ENCODE measurements at places on chromosomes 13 and 19.

- no peak for DNase-seq
These were observed 151.0 kb downstream of the DCT start for GRCh38 chr13:94328381-94329041.

DNA sequence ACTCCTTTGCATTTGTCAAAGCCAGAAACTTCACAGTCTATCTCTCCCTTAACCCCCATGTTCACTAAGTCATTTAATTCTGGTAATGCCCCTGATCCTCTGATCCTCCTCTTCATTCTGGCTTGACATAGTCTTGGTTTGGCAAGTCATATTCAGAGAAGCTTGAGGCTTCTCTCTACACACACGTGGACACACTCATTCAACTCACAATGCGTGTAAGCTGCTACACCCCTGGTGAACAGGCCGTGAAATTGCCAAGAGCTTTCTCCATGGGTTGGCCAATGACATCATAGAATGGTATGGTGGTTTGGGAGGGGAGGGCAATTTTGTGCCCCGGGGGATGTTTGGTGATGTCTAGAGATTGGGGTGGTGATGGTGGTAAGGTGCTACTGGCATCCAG is 47.9 kb upstream of the FLT1 start:
- no peak for DNase-seq

DNA sequence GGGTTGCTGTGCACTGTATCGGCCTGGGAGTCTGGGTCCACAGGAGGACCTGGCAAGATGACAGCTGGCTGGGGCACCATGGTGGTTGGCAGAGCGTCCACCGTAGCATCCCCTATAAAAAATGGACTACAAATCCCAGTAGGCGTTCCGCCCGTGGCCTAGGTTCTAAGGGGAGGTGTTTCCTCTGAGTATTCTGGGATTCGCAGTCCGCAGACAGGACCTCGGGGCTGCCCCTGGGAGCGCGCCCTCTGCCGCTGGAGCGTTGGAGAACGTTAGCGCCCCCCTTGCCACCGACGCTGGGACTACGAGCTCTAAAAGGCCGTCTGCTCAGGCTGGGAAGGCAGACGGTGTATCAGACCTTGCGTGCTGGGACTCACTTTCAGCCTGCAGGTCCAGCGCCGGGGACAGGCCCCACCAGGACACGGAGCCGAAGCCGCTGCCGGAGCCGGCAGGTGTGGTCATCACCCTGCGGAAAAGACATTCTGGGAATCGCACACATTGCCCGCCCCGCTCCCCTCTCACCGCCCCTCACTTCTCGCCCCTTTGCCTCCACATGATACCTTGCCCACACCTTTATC is 372 bp downstream of the DNAAF3 start:
- DNase-seq, result no peak

DNA sequence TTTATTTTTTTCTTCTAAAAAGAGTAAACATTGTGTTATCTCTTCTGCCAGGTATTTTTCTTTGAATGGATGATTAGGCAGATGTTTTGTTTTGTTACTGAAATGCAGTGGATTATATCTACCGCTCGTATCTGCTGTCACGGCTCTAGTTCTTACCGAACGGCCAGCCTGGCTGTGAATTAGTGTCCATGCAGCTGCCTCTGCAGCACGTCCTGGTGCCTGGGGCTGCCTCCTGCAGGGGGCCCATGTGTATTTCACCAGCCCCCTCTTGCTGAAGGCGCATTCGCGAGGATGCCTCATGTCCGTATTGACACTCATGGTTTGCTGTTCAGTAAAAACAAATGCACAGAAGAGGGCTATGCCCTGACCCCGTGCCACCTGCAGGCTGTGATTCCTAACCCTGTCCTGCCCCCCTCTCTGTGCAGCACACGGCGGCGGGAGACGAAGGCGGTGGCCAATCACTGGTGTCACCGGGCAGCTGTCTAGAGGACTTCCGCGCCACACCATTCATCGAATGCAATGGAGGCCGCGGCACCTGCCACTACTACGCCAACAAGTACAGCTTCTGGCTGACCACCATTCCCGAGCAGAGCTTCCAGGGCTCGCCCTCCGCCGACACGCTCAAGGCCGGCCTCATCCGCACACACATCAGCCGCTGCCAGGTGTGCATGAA is 49.9 kb downstream of the RAB20 start:
- DNase-seq, result no peak

- DNase-seq, result no peak
These were observed 22.8 kb downstream of the VSTM2B start for GRCh38 chr19:29548483-29549085.

- DNase-seq, result no peak
These were observed 137.1 kb downstream of the SLC7A1 start for GRCh38 chr13:29458419-29458818.

- no peak for DNase-seq
These were observed 14.5 kb downstream of the IPO5 start for GRCh38 chr13:97967948-97968347.

- DNase-seq, result no peak
These were observed 133.2 kb downstream of the MRPL57 start for GRCh38 chr13:21309542-21310172.

GRCh38 chr19:54462655-54463530 is 685 bp downstream of the LENG9 start:
- DNase-seq, result peak; percentile 42

GRCh38 chr13:108193806-108194205 is 21.5 kb downstream of the LIG4 start:
- no peak for DNase-seq

DNA sequence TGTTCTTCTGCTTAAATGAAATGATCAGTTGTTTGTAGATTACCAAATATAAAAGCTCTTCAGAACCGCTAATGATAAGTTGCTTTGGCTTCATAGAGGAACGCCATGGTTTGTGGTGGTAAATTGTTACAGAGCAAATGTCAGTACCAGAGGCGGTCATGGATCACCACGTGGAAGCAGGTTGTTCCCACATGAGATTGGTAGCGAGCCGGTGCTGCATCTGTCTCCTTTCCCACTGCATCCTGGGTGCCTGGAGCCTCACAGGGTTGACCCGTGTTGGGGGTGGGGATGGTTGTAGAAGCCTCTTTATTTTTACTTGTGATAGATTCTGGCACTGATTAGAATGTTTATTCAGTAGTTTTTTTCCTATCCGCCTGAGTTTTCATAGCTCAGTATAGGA is 14.7 kb downstream of the GARRE1 start:
- DNase-seq, result no peak

- no peak for DNase-seq
These were observed 429.3 kb downstream of the PCDH20 start for GRCh38 chr13:60986301-60986700.

GRCh38 chr19:51025401-51025800 is 1.0 kb downstream of the KLK11 start:
- no peak for DNase-seq

DNA sequence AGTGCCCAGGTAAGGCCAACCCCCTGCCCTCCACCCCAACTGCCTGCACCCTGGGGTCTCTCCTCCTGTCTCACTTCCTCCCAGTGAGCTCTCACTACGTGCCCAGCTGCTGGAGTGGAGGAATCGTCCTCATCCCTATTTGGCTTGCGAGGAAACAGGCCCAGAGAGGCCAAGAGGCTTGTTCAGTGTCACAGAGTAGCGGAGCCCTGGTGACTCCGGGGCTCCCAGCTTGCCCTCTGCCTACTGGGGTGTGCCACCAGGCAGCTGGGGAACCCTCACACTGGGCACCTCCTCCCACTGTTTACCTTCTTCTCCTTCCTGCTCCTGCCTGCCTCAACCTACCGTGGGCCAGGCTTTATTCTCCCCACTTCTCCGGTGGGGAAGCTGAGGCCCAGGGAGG is 5.6 kb downstream of the TMED1 start:
- no peak for DNase-seq

DNA sequence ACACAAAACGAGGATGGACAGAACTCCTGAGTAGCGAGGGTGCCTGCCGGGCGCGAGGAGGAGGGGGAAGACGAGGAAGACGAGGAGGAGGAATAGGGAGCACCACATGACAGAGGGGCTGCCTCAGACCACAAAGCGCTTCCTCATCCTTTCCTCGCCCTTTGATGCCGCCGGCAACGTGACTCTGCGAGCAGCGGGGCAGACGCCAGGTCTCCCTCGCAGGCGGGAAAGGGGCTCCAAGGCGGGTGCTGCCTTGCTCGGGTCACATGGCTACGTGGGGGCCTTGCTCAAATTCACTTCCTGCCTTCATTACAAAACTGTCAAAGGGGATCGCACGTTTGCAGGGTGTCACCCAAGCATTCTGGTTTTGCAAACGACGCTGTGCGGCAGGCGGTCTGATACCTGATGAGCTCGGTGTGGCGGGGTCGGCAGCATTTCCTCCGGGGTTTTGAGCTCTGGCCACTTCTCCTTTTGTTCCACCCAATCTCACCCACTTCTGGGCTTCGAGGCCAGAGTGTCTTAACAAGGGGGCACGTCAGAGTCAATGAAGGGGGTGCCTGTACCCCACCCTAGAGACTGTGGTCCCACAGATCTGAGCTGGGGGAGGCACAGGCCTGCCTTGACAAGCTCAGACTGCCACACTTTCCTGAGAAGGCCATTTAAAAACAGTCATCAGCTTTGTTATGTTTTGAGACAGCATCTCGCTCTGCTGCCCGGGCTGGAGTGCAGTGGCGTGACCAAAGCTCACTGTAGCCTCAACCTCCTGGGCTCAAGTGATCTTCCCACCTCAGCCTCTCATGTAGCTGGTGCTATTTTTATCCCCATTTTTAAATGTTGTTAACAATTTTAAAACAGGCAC is 14.9 kb downstream of the MAP2K2 start:
- DNase-seq, result no peak

- no peak for DNase-seq
These were observed 4.7 kb downstream of the PCID2 start for GRCh38 chr13:113203507-113204377.

DNA sequence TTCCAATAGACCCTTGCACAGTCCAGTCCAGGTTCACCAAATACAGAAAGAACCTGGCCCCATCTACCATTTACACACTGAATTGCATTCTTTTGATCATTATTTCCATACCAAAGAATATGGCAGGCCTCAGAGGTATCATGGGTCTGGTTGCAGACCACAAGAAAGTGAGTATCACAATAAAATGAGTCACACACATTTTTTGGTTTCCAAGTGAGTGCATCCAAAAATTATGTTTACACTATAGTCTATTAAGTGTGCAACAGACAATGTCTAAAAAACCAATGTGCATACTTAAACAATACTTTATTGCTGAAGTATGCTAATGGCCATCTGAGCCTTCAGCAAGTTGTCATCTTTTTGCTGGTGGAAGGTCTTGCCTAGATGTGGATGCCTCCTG is 105.3 kb downstream of the SPACA7 start:
- DNase-seq, result no peak

GRCh38 chr19:19061506-19061905 is 2.3 kb upstream of the SLC25A42 start:
- no peak for DNase-seq

DNA sequence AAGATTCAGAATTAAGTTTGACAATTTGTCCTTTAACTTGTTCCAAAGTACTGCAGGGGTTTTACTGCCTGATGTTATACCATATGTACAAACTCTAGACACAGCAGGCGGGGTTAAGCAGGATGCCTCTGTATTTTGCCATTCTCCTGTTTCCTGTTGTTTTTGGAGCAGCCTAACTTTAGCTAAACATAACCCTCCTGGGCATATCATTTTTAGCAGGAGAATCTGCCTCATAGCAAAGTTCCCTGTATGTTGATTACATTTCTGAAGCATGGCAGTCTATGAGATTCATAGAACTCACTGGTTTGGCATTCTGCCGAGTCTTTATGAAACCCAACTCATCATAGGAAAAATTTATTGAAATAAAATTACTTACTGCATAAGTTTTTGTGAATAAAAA is 5.2 kb downstream of the LHFPL6 start:
- DNase-seq, result no peak

DNA sequence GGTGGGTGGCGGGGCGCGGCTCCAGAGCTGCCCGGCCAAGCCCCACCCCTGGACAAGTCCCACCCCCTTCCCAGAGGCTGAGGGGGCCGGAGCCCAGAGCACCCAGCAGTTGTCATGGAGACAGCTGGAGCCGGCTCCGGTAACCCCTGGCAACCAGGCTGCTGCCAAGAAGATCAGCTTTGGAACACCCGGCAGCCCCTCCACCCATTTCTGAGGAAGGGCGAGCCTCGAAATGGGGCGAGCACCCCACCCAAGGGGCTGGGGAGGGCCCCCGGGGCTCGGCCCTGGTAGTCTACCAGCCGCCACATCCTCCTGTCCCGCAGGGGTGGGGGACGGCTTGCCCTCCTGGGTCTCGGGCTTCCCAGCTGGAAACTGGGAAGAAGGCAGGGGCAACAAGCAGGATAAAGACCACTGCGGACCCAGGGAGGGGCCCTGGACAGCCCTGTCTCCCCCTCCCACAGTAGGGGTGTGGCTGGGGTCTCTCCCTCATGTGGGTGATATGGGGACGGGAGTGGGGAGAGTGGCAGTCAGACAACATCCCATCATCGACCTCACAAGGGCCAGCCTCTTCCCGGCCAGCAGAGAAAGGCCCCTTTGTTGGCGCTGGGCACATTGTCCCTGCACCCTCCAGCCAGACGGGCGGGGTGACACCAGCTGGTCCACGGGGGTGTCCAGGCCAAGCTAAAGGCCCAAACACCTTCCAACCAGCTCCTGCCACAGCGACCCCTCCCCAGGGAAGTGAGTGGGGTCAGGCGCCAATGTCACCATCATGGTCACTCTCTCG is 1.5 kb downstream of the CERS1 start:
- no peak for DNase-seq

DNA sequence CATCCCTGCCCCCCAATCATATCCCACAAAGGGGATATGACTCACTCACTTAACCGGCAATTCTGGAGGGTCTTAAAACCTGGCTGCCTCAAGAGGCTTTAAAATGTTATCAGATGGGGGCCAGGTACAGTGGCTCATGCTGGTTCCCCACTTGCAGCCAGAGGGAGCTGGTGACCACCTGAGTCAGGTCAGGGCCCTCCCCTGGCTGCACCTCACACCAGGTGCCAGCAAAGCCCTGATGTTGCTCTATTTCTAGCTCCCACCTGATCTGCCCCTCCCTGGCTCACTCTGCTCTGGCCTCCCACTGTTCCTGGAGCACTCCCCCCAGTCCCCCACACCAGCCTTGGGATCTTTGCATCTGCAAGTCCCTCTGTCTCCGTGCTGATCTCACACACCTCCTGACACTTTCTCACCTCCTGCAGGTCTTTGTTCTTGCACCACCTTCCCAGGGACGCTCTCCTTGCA is 14.2 kb downstream of the HPN start:
- no peak for DNase-seq

GRCh38 chr13:32902029-32902780 is 114.0 kb upstream of the KL start:
- DNase-seq, result no peak

- no peak for DNase-seq
These were observed 4.3 kb downstream of the F2RL3 start for GRCh38 chr19:16892868-16893685.

All from stimulated activated CD4-positive, alpha-beta T cell treated with anti-CD3 and anti-CD28 coated beads, Interleukin-1b, Interleukin-23, amount 100 ng/mL, for 24 hours (primary cell).